ENCODE measurements at places on chromosomes 13 and 19. TPM values are rescaled to one million over a fixed set of nuclear protein-coding genes. Genes with fewer than 3 reads are reported as not detected.

Gene ZNF626
- 16.5 TPM for total RNA-seq

Gene CRX
- total RNA-seq, result not detected

Gene NLRP9
- not detected for total RNA-seq

Gene XRCC1
- 46.6 TPM for total RNA-seq

Gene NLRP4
- not detected for total RNA-seq

Gene IRGC
- not detected for total RNA-seq

Gene NCR1
- not detected for total RNA-seq

Gene DACH1
- not detected for total RNA-seq

Gene GRWD1
- 66.9 TPM for total RNA-seq

Gene NDUFA3
- total RNA-seq, result 29.4 TPM

Gene FGF9
- not detected for total RNA-seq
